RWPE1 (cell line): ENCODE measurements at places on chromosomes 3 and 15.

GRCh38 chr3:25372167-25372566 lies 55.9 kb upstream of the RARB start:
- DNase-seq: no peak

- no peak for DNase-seq
Measured at GRCh38 chr3:100776746-100777145, 67.5 kb downstream of the TFG start.

DNA sequence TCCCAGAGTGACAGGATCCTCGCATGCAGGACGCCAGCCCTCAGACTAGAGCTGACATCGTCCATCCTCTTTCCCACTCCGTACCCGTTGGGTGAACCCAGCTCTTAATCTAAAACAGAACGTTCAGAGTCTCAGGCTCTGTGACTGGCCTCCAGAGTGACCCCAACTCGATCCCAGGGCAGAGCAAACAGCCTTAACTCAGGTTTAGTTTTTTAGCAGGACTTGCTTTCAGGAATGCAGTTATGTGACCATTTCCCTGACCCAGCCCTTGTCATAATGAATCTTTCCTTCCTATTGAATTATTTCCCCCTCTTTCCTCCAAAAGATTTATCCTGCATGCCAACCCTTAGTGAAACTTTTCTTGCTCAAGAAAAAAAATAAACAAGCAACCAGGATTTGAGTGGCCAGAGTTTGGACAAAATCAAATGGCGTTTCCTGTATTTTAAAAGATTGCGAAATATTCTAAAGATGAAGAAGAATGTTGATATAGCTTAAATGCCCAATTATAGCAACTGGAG lies 47.8 kb upstream of the RARB start:
- DNase-seq: no peak

DNA sequence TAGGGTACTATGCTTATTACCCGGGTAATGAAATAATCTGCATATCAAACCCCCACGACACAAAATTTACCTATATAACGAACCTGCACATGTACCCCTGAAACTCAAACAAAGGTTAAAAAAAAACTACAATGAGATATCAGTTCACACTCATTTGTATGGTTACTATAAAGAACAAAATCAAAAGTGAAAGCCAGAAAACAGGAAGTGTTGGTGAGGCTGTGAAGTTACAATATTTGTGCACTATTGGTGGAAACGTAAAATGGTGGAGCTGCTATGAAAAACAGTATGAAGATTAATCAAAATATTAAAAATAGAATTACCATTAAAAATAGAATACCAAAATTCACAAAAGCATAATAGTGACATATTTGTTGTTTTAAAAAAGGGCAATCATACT lies 128.9 kb downstream of the ZIC1 start:
- no peak for DNase-seq

- no peak for DNase-seq
Measured at GRCh38 chr15:71678191-71678590, 132.2 kb upstream of the NR2E3 start.

GRCh38 chr15:89808160-89808870 lies 6.3 kb downstream of the ANPEP start:
- no peak for DNase-seq
